ENCODE measurements at places on chromosomes 1 and 21.

- no peak for DNase-seq
Observed at GRCh38 chr1:161163793-161164192, 2.4 kb upstream of the PPOX start.

- no peak for DNase-seq
Observed at GRCh38 chr1:15357612-15358207, 52.0 kb upstream of the EFHD2 start.

DNA sequence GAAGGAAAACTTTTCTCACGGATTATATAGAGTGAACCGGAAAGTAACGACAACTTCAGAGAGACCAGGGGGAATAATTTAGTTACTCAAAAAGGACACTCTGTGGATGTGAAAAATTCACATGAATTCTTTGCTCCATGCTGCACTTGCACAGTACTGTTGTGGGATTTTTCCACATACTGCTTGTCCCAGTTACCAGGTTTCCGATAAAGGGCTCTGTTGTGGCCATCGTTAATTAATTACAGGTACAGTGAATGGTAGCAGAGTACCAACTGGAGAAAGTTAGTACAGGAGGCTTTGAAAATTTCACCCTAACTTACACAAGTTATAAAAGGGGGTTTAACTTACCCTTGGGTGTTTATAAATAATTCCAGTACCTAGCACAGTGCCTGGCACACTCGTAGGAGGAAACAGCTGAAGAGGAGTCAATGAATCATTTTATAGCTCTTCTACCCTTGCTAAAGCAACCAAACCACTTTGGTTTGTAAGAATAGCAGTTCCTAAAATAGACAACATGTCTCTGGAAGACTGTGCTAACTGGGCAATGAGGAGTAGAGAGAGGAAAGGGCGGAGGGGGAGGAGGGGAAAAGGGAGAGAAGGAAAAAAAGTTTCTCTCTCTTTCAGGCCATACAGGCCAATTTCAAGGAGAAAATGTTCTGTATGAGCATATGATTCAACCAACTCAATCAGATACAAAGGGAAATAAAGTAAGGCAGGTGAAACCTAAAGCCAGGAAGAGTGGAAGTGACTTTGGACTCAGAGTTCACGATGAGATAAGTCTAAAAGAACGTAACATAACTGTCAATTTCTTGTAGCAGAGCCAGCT lies 98.3 kb upstream of the MAGI3 start:
- DNase-seq = no peak

GRCh38 chr1:117622726-117623125 lies 16.9 kb downstream of the TENT5C start:
- no peak for DNase-seq

DNA sequence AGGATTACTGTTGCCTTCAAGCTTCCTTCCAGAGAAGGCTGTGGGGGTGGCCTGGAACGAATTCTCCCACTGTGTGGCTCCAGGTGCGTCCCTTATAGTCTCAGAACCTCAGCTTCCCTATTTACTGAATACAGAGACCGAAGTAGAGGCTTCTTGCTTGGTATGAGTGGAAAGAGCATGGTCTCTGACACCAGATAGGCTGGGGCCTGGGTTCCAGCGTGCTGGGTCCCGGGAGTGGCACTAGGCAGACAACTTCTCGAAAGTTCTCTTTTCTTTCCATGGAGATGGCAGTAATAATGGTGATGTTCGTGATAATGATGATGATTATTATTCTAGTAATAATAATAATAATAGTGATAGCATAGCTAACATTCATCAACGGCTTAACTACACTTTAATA lies 161.7 kb downstream of the PTPRU start:
- DNase-seq = no peak

- DNase-seq = peak; percentile 60
Observed at GRCh38 chr1:145977486-145978470, 13.3 kb downstream of the POLR3GL start.

DNA sequence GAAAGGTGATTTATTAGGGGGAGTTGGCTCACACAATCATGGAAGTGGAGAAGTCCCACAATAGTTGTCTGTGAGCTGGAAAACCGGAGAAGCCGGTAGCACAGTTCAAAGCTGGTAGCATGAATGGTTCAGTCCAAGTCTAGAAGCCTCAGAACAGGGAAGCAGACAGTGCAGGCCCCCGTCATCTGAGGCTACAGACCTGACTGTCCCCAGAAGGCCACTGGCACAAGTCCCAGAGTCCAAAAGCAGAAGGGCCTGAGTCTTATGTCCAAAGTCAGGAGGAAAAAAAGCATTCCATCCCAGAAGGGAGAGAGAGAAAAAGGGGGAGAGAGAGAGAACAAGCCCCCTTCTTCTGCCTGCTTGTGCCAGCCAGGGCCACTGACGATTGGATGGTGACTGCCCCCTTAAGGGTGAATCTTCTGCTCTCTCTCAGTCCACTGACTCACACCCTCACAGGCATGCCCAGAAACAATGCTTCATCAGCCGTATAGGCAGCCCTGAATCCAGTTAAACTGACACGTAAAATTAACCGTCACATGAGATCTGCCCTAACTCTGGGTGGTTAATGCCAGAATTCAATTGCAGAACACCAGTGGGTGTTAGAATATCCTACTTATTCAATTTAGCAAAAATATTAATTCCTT lies 49.3 kb upstream of the POU2F1 start:
- no peak for DNase-seq

- DNase-seq = no peak
Observed at GRCh38 chr21:39850333-39850732, 16.9 kb upstream of the PCP4 start.

DNA sequence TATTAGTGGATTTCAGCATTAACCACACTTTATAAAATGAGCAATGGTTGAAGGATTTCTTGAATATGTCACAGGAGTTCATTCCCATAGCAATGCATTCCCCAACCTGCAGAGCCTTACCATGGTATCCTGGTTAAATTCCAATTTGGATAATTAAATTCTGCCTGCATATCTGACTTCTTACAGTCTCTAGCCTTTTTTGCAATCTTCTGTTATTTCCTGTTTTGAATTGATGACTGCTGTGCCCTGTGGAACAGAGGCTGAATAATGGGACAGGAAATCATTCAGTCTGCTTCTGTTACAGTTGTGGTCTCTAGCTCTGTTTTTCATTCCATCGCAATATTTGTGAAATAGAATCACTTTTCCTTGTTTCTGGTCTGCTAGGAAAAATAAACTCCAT lies 1823.9 kb downstream of the PLA2G4A start:
- no peak for DNase-seq

DNA sequence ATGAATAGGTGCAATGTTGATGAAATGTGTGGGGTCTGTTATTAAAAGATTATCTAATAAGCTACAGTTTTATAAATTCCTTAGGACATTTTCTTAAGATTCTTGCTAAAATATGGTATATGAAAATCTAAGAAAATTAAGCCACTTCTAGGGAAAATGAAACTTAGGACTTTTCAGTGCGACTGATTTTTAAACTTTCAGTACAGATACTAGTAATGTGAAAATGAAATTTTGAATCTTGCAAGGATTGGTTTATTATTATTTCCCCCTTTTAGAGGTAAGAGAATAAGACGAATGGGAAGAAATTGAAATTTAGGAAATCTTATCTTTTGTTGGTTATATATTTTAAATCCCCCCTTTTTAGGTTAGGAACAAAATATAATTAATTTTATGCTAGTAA lies 16.4 kb downstream of the CAPZA1 start:
- DNase-seq = no peak

DNA sequence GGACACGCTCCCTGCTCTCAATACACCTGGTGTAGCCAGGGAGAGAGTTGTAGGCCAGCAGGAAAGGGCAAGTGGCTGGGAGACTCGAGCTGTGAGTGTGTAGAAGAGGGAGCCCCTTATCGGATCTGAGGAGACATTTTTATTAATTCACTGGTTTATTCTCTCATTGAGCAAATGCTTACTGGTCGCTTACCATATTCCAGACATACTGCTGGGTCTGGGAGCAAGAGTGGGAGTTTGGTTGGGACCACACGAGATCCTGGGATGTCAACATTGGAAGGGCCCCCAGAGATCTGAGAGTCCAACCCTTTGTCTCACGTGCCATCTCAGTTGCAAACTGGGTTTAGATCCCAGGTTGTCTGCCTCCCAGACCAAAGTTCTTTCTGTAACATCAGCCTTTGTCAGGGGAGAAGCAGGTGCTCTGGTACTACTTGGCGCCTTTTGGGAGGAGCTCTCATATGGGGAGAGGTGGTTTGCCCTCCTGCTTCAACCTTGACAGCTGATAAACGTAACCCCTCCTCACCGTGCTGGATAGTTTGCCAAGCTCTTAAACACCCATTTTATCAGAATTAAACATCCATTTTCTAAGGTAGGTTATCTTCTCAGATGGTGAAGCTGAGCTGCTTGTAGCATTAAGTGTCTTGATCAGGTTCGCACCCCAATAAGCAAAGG lies 742 bp downstream of the TMEM222 start:
- no peak for DNase-seq

DNA sequence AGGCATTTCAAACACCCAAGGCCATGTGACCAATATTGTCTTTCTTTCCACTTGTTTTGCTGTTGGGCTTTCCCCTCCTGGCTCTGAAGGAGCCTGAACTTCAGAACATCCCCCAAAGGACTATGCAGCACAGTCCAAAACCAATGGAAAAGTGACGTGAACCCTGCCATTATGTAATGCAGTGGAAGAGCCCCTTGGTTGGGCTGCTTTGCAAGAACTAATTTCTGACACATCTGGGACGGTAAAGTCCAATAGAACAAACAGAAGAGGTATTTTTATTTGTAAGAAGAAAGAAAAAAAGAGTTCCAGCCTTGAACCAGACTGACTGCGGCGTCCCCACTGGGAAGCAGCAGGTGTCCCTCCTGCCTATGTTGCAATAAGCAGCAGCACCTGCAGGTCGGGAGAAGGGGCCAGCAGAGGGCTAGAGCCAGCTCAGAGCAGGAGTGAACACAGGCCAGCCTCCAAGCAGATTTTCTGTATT lies 116.7 kb downstream of the CDC7 start:
- DNase-seq = no peak

- DNase-seq = no peak
Observed at GRCh38 chr1:26291939-26292338, 12.1 kb downstream of the SH3BGRL3 start.

GRCh38 chr1:208298593-208299269 lies 54.5 kb upstream of the PLXNA2 start:
- DNase-seq = no peak

GRCh38 chr1:201783058-201783457 lies 45.9 kb upstream of the IPO9 start:
- no peak for DNase-seq

Data from activated CD8-positive, alpha-beta memory T cell treated with anti-CD3 and anti-CD28 coated beads for 4 hours (primary cell).